GM06990 (cell line): ENCODE measurements at places on chromosomes 5 and 9.

- DNase-seq = no peak
These were observed 40.4 kb downstream of the ADAMTS2 start for GRCh38 chr5:179304871-179305270.

DNA sequence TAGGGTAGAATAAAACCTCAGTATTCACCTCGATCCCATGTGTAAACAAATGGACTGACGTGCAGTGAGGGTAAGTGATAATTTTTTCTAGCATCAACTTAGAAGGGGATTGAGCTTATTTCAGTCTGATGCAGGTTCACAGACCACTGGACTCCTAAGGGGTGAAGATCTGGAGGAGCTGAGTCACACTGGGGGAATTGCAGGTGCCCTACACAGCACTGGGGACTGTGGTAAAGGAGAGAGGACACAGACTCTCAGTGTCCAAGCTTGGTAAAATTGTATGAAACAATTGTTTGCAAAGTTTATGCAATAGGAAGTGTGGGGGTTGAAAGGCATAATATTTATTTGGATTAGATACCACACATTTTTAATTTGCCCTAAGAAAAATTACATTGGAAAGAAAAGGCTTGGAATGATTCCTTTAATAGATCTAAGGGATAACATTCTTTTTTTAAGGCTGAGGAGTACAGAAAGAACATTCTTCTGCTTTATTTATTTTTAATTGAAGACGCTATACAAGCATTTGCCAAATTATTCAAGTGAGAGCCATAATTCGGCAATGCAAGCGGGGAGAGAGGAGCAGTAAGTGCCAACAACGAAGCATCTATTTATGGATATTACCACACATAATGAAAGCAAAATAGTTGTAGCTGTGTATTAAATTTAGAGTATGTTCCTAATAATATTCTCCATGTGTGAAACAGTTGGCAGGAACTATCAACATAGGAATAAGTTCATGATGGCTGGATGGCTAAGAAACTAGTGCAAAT, 766.9 kb upstream of the ADAMTS16 start:
- no peak for DNase-seq

DNA sequence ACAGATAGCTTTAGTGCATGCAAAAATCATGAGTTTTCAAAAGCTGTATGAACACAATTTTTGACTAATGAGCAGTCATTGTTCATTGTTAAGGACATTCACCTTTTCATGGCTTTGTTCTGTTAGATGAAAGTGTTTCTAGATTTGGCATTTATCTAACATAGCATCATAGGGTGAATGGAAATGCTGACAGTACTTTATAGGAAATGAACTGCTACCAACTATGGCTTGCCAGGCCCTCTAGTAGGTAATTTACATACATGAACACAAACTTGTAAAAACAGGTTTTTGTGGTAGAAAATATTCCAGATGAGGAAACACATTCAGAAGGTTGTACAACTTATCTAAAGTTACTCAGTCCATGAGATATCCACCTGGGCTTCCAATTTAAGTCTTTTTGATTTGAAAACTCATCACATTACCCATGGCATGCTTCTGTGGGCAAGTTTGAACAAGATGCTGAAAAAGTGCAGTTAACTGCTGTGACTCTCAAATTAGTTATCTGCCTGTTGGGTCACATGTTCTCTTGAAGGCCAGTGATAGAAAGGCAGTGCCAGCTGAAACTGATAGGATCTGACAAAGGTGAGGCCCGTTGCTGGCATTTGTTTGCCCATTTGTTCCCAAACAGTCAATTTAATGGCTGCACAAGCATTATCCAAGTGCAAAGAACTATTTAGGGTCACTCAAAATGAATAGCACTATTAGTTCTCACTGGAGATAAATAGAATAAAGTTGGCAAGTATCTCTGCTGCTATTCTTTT, 399.1 kb downstream of the MAN2A1 start:
- DNase-seq = no peak

GRCh38 chr5:148730942-148731898, 76.9 kb upstream of the HTR4 start:
- DNase-seq = peak; percentile 28

GRCh38 chr5:32490972-32491557, 46.5 kb upstream of the ZFR start:
- no peak for DNase-seq

- DNase-seq = no peak
These were observed 30.9 kb upstream of the CEP72 start for GRCh38 chr5:581266-581665.

- no peak for DNase-seq
These were observed 90.5 kb downstream of the ANKH start for GRCh38 chr5:14781106-14781505.

DNA sequence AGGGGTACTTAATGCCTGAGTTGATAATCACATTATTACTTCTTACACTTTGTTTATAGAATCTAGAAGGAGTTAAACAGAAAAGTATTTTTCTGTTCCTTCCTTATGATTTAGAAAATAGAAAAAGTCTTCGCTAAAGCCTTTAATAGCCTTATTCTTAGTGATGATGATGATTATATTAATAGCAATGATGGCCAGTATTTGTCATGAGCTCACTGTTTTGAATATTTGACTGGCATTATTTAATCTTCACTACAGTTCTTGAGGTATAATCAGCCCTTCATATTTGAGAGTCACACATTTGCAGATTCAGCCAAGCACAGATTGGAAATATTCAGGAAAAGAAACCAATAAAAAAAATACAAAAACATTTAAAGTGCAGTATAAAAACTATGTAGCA, 23.3 kb downstream of the NIPBL start:
- no peak for DNase-seq

- no peak for DNase-seq
These were observed 68.7 kb downstream of the PCDH1 start for GRCh38 chr5:141809380-141810096.

DNA sequence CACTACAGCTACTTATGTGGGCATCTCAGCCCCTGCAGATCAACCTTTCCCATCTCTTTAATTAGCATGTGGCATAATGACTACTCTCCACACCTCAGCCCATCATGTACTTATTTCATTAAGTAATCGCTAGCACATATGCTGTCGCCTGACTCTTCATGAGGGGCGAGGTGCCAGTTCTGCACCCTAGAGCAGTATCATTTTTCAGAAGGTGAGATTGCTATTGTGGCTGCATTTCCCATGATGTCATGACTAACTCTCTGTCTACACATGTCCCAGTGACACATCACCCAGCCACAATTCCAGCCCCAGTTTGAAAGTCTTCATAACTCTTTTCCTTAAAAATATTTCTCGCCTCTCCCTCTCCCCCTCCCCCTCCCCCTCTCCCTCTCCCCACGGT, 7.6 kb upstream of the F2RL1 start:
- DNase-seq = no peak

DNA sequence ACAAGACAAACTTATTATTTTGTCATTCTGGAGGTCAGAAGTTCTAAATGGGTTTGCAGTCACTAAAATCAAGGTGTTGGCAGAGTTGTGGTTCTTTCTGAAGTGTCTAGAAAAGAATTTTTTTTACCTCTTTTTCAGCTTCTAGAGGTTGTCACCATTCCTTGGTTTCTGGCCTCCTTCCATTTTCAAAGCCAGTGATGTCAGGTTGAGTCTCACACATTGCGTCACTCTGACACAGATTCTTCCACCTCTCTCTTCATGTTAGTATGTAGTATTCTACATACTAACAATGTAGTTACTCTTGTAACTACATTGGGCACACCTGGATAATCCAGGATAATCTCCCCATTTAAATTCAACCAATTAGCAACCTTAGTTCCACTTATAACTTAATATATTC, 290.3 kb downstream of the RFX3 start:
- DNase-seq = no peak

DNA sequence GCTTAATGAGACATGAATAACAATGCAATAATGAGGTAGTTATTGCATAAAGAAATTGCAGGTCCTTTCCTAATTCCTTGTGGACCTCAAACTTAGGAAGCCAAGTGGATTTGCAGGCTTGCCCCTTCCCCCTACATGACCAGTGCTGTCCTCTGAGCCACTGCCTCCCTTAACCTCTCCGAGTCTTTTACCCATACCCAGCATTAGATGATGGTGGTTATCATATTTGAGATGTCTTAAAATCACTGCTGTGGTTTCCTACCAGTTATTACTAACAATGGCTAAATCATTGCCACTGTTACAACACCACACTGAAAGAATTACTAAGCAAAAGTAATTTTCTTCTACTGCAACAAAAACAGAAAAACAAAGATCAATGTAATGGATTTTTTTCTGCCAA, 170.8 kb downstream of the EDIL3 start:
- DNase-seq = no peak

DNA sequence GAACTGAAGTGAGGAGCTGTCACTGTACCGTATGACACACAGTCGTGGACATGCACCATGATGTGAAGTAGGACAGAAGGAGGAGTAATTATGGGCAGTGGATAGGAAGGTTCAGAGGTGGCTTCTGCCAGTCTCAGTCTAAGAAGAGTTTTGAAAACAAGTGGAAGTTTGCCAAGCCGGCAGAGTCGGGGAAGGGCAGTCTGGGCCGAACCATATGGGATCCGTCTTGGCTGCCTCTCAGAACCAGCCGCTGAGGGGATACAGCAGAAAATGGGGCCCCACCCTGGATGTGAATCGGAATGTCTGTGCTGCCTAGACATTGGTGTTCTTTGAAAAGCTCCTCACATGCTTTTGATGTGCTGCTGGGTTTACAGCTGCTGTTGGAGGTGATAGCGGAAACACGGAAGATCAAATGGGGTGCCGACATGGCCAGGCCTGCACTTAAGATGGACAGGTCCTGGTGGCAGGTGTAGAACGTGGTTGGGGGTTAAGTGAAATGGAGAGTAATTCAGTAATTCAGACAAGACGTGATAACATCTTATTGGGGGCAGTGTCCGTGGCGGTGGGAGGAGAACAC, 11.2 kb downstream of the SNX18 start:
- DNase-seq = no peak

DNA sequence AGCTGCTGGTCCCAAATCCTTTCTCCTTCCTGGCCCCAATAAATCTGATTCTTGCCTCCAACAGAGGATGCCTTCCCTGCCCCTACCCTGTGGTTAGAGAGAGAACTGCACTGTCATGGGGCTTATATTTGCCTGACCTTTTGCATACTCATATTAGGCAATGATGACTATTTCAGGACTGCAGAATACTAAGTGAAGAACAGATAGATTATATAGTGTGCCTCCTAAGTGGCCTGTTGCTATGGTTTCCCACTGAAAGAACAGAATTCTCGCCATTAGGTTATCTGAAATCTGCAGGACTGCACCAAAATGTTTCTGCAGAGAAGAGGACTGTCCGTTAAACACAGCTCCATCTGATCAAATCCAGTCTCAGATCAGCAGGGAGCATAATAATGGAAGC, 87.3 kb upstream of the CCNG1 start:
- DNase-seq = no peak

DNA sequence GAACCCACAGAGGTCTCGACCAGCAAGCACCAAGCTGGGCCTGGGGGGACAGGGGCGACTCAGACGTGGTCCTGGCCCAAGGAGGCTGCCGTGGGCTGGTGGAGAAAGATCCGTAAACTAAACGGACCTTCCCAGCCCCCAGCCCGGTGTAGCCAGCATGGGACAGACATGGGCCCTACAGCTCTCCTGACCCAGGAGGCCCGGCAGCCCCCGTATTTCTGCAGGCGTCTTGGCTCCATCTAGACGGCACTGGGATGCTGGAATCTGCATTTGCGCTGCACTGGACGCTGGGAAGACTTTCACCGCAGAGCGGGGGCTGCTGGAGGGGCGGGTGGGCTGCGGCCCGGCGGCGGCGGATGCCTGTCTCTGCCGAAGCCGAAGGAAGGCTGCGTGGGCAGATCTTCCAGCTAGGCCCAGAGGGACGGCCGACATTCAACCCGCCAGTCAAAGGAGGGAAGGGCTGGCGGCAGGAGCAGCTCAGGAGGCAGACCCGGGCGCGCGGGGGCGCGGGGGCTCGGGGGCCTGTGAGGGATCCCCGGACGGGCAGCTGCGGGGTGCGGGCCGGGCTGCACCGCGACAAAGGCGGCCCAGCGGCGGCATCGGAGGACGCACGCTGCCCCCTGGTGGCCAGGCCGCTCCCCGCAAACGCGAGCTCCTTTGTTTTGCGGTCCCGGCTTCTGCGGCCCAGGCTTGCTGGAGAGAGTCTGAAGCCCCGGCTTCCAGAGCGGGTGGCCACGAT, 266.2 kb downstream of the NSG2 start:
- peak; percentile 63 for DNase-seq

GRCh38 chr5:138653502-138653901, 78.3 kb upstream of the HSPA9 start:
- no peak for DNase-seq

DNA sequence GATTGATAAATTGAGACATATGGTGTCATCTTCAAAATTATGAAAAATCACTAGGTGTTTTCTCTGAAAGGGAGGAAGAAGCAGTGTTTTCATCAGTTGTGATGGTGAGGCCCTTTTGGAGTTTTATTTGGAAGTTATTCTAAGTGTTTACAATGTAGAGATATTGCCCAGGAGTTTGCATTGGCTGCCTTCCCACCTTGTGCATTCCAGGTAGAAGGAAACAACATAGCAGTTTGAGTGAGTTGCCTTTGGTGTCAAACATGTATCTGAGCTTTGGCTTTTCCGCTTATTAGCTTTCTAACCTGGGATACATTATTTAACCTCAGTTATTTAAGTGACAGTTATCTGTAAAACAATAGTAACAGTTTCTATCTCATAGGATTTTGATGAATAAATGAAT, 122.5 kb downstream of the SCAMP1 start:
- DNase-seq = no peak

DNA sequence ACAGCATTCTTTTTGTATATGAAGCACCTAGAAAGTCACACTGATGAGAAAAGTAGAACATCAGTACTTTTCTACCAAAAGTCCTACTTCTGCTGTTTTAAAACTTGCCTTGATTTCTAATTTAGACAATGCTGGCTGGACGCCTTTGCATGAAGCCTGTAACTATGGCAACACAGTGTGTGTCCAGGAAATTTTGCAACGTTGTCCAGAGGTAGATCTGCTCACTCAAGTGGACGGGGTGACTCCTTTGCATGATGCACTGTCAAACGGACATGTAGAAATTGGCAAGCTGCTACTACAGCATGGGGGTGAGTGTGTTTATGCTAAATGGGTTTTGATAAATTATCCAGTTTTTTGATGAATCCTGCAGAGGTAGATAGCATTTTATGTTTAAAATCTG, 73.5 kb downstream of the SLF1 start:
- no peak for DNase-seq

DNA sequence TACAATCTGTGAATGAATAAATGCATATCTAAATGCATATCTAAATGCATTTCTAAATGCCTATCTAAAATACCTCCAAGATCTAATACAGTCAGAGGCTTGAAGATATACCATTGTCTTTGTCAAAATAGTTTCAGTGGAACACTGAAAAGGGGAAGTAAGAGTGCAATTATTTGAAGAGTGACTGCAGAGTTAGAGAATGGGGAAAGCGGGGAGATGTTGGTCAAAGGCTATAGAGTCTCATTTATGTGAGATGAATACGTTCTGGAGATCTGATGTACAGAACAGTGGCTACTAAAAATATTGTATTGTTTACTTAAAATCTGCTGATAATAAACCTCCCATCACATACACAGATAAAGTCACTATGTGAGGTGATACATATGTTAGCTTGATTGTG, 1126.2 kb upstream of the CDH9 start:
- no peak for DNase-seq
